ENCODE measurements at places on chromosomes 7 and 10. TPM values are rescaled to one million over a fixed set of nuclear protein-coding genes. Genes with fewer than 3 reads are reported as not detected.

DNA sequence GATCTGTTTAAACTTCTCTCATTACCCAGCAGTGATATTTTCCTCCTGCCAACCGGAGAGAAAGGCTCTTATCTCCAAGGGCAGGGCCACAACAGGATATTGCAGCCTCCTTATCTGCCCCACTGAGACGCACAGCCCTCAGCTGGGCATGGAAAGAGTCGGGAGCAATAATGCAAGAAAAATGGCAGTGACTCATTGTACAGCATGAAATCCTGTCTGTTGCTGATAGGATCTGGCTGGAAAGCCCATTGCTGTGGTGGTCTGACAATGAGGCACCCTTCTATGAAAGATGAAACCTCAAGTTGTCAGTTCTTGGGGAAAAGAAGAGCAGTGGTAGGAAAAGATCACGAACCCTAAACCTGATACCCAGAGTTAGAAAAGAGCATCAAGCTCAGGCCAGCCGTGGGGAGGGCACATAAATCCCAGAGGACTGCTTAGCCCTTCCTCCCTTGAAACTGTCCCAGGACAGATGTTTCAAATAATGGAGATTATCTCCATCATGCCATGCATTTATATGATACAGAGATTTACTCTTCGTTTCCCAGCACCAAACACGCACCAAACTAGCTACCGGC, 47.0 kb upstream of the FIGNL1 start:
- DNase-seq: no peak

DNA sequence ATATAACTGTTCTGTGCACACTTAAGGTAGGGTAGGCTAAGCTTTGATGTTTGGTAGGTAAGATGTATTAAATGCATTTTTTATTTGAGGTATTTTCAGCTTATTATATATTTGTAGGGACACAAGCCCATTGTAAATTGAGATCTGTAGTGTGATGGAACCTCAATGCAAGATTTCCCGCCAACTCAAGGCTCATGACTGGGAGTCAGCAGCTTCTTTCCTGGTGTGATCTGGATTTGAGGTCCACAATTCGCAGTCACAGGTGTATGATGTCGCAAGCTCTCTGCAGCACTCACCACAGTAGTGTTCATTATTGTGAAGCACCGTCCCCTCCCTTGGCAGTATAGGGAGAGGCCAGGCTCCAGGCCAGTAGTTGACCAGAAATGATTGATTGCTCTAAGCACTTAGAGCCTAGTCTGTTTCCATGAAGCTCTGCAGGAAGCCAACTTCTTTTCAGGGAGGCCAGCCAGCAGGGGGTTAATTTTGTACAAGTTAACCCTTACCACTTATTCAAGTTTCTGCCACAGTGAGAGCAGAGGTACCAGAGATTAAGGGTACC, 54.9 kb downstream of the SEM1 start:
- no peak for DNase-seq

- no peak for DNase-seq
These were observed 151.5 kb upstream of the KLF6 start for GRCh38 chr10:3936422-3937040.

DNA sequence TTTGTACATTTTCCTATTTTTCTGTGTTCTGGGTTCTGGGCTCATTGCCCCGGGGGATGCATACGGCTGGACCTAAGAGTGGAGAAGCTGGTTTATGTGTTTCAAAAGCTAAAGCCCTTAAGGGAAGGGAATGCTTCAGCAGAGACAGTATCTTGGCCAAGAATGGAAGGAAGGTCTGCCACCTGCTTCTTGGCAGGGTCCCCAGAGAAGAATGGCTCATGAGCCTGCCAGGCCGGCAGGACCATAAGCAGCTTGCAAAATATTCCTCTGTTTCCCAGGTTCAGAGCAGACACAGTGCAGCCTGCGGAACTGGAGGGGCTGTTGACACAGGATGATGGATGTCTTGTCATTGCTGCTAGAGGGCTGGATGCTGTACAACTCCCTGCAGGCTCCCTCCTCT, 7.8 kb upstream of the ABHD11 start:
- DNase-seq: no peak

- DNase-seq: no peak
These were observed 51.7 kb downstream of the SMURF1 start for GRCh38 chr7:99092064-99092720.

DNA sequence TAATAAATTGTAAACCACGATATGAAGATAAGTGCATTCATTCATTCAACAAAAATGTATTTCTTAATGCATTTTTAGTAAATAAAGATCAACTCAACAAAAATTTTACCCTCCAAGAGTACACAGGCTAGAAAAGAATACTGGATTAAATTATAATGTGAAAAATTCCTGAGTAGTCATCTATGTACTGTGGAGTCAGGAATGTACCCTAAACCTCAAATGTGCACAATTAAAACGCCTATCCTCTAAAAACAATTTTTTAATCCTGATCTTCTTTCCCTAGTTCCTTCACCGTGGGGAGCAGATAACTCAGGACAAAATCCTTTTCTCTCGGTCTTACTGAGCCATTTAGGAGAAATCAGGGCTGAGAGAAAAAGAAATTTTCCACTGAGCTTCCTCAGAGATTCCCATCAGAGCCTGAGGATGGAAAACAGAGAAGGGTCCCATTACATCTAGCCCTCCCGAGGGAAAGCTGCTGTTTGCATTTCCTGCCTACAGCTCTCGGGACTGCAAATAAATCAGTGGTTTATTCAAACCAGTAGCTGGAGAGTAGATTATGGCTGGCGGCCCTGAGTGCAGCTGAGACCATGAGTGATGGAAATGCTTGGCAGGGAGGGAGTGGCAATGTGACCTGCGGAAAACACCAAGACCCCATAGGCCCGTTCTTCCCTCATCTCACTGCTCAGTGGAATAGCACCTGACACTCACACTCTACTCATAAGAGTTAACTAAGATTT, 7.4 kb downstream of the TAS2R40 start:
- no peak for DNase-seq

DNA sequence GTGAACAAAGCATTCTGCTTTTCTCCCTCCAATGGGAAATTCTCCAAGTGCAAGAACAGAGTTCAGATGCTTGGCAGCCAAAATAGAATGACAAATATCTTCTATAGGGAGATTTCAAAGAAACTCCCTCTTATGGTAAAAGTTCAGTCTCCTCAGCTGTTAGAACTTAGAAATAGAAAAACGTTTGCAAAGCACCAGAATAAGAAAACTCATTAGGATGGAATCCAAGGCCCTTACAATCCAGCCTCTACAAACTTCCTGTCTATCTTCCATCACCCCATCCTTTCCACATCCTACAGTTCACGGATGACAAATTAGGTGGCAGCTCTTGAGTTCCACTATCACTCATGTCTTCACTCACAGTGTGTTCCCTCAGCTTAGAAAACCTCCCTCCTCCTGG, 25.7 kb downstream of the FAM13C start:
- DNase-seq: no peak

SPRN gene
- not detected for total RNA-seq

SRRM3 gene
- not detected for total RNA-seq

GPR146 gene
- total RNA-seq: 8.1 TPM

AKR1C8 gene
- 1.3 TPM for total RNA-seq

OR6V1 gene
- total RNA-seq: not detected

Measured in natural killer cell treated with Interleukin-12 subunit alpha and Interleukin-12 subunit beta and Interleukin-15 and Interleukin-18, amount 100 ng/mL, for 72 hours (primary cell).